ENCODE measurements at places on chromosomes 4 and X.

GRCh38 chrX:50920132-50920531, 9.6 kb downstream of the BMP15 start:
- DNase-seq = no peak

DNA sequence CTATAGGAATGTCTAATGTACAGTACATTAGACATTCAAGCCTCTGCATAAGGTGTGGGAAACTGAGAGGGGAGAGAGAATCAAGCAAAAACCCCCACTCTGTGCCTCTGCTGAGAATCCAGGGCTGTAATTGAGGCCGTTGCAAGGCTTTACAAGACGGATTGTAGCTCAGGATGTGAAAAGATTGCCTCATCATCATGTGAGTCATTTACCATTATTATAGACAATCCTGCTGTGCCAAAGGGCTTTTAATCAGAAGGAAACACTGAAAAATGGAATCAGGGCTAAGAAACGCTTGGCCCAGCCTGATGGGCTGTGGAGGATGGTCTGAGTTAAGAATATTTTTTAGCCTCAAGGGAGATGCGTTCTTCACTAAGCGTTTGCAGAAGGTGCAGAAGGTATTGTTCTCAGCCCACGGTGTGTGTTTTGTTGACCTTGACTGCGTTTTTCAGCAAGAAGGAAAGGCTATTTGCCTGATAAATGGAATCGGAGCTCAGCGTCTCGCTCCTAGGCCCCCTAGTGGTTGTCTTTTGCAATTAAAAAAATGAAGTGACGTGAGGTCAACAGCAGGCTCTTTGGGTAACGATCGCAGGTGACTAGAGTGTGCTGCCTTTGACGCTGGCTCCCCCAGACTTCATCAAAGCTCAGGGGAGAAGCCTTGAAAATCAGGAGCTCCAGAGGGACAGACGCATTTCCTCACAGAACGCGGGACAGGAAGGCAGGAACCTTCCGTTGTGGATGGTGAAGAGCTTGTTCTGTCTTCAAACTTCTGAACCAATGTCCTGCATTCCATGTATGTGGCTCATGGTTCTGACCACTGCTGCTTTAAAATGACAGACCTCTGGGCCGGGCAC, 18.1 kb upstream of the CHRNA9 start:
- no peak for DNase-seq

DNA sequence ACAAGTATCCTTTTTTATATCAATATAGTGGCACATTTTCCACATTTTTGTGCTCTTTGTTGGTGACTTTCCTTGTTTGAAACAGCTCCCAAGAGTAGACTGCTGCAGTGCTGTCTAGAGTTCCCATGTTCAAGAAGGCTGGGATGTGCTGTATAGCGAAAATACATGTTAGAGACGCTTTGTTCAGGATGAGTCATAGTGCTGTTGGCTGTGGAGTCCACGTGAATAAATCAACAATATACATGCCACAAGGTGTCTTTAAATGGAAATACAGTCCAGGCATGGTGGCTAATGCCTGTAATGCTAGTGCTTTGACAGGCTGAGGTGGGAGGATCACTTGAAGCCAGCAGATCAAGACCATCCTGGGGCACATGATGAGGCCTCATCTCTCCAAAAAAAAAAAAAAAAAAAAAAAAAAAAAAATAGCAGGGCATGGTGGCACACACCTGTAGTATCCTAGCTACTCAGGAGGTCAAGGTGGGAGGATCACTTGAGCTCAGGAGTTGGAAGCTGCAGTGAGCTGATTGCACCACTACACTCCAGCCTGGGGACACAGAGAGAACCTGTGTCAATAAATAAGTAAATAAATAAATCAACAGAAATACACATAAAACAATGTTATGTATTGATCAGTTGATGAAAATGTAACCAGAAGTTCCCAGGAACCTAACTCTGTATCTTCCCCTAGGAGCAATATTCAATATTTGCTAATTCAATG, 256.8 kb upstream of the STS start:
- DNase-seq = no peak

- peak; percentile 16 for DNase-seq
Observed at GRCh38 chrX:110167952-110168451, 149.9 kb downstream of the AMMECR1 start.

DNA sequence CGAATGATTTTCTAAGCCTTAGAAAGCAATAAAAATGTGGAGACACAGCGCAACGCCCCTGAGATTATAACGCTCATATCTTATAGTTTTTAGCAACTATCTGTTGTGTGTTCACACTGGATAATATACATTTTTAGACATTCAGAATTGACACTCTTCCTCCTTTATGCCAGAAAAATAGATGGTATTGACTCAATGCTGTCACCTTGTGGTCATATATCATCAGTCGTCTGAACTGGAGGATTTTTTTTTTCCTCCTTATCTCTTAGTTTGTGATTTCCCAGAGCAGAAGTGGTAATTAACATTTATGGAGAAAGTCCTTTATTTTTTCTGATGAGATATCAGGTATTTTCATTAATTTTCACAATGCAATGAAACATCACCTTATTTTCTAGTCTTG, 759.6 kb downstream of the RAB28 start:
- DNase-seq = no peak

GRCh38 chrX:88560673-88561330, 186.2 kb upstream of the CPXCR1 start:
- DNase-seq = no peak

DNA sequence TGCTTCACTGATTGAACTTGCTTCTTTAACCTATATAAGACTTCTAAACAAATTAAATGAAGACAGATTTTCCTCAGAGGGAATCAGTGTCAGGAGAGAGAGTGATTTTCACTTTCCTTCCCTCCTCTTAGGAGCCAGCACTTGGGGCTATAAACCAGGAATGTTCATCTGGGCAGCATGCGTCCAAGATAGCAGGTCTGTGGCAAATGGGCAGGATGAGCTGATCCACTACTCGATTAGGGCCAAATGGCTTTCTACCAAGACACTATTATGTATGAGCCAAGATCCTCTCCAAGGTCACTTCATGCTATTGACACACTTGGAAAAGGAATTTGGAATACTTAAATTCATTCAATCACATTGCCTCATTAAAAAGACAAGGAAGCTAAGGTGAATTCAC, 203.9 kb upstream of the GRID2 start:
- no peak for DNase-seq

- DNase-seq = no peak
Observed at GRCh38 chrX:150683536-150684146, 9.6 kb upstream of the MTMR1 start.

DNA sequence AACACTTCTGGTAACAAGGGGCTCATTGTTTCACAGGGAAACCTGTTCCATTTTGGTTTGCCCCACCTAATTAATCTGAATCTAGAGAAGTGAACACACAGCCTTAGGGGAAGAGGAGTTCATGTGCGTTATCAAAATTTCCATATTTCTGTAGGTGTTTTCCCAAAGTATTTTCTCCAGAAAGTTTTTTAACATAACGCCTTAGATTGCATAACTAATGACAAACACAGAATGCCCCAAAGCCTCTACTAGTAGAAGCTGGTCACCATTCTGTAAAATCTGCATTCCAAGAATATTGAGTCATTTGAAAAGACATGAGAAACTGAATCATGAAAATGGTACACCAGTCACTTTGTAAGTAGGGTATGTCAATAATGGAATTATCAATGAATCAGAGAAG, 41.1 kb downstream of the IL13RA2 start:
- no peak for DNase-seq

DNA sequence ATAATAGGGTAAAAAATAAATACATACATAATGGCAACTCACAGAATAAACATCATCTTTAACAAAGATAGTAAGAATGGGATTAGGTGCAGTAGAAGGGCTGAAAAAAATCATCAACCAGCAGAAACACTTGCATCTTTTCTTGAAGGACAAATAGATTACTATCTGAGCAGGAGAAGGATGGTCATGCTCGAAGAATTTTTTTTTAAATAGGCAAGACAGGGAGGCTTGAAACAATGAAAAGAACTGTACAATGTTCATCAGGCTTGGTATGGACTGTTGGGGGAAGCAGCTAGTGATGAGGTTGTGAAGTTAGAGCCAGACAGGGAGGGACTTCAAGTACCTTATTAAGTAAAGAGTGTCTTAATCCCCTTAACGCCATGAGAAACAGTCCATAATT, 167.4 kb upstream of the LDB2 start:
- DNase-seq = no peak

- DNase-seq = no peak
Observed at GRCh38 chr4:132344924-132345828, 803.9 kb upstream of the PCDH10 start.

- DNase-seq = no peak
Observed at GRCh38 chr4:20576861-20577260, 123.4 kb upstream of the PACRGL start.

DNA sequence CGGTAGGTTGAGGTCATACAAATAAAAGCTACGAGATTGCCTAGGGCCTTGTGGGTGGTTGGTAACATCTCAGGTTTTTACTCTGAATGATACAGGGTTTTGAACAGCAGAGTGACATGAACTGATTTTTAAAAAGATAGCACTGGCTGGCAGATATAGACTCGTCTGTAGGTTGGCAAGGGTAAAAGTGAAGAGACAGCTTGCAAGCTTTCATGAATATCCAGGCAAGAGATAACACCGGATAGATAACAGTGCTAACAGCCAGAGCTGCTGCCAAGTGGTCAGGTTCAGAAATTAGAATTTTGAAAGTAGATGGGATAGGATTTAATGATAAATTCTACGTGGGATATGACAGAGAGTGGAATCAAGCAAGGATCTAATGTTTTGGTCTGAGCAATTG, 299.7 kb upstream of the AADAT start:
- no peak for DNase-seq

GRCh38 chr4:39324446-39324845, 41.7 kb downstream of the RFC1 start:
- no peak for DNase-seq

- DNase-seq = no peak
Observed at GRCh38 chr4:94345969-94346368, 3.3 kb upstream of the HPGDS start.

GRCh38 chr4:105808030-105808749, 87.1 kb upstream of the NPNT start:
- no peak for DNase-seq

- DNase-seq = no peak
Observed at GRCh38 chrX:138858438-138858837, 146.9 kb upstream of the FGF13 start.

DNA sequence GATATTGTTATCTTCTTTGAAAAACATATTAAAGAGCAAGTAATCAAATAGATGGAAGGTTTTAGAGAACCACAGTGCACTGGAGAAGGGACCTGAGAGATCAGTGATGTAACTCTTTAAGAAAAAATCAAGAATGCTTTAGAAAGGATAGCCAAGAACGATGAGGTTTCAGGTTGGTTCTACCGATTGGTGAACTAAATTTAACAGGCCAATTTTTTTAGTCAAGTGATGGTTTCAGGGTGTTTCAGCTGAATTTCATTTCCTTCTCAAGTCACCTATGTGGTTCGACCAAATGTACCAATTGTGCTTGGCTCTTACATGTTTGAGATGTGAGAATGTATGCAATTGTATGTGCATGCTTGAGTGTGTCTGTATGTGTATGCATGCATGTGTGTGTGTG, 26.5 kb downstream of the HS3ST1 start:
- DNase-seq = no peak

GRCh38 chr4:112515198-112516065, 548 bp downstream of the NEUROG2 start:
- DNase-seq = no peak

GRCh38 chrX:43836435-43837184, 45.6 kb downstream of the MAOB start:
- DNase-seq = no peak

DNA sequence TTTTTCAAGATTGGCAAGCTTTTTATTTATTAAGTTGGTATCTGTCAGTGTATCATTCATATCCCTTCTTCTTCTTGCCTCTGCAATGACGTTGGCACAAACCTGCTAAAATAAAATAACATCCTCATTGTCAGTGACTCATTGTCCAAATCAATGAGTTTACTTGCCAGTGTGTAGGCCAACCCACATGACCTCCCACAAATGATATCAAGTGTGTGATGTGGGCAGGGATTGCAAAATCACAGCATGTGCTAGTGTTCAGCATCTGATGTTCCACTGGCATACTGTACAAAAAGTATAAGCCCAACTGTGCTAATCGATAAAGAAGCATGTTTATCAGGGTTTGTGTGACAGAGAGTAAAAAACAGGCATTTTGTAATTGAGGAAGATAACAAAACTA, 25.5 kb downstream of the GPAT3 start:
- no peak for DNase-seq

DNA sequence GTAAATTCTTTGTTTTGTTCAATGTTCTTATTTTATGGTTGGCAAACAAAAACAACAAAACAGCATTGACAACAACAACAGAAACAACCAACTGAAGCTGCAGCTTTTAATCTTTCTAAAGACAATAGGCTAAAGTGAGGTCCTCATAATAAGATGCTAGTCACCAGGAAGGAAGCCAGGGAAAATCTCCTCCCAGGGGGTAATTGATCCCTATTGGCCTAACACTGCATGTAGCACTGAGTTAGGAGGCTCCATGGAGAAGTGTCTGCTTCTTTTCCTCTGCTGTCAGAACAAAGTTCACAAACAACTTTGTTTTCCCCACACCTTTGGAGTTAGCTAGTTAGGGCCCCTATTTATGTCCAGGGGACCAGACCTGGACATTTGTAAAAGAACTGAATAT, 4.7 kb upstream of the LRAT start:
- no peak for DNase-seq

DNA sequence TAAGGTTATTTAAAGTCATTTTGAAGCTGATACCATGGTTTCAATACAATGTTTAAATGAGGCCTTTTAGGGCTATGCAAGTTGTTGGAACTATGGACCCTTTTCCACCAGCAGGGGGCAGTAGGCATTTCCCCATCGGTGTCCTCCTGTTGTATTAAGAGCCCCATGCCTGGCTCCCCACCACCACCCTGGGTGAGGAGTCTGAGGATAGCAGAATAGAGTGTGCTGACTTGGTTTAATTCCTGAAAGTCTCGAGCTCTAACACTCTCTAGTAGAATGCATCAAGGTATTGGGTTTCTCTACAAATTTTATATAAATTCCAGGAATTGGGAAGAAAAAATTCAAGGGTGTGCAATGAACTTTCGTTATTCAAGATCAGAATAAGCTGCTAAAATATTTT, 234.8 kb upstream of the JADE1 start:
- no peak for DNase-seq

DNA sequence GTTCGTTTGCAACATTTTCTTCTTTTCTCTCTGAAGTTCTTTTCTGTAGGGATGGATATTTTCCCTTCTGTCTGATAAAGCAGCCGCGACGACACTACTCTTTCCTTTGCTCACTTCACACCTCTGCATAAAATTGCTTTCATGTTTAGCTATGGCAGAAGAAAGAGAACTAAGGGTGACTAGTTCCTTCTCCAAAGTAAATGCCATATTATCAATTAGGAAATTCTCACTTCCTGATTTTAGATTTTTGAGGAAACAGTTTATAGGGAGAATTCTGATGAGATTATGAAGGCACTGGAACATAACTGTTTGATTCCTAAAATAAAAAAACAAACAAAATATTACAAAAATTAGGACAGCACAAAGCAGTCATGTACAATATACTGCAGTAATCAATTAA, 29.2 kb downstream of the FANCB start:
- no peak for DNase-seq

GRCh38 chr4:119017636-119018035, 118.0 kb upstream of the MYOZ2 start:
- no peak for DNase-seq

Data from stimulated activated CD8-positive, alpha-beta memory T cell treated with anti-CD3 and anti-CD28 coated beads, Interleukin-15, amount 100 ng/mL, for 4 hours (primary cell).